ENCODE measurements at places on chromosomes 5 and 9.

GRCh38 chr9:88927510-88927909 lies 63.8 kb upstream of the S1PR3 start:
- DNase-seq: no peak

DNA sequence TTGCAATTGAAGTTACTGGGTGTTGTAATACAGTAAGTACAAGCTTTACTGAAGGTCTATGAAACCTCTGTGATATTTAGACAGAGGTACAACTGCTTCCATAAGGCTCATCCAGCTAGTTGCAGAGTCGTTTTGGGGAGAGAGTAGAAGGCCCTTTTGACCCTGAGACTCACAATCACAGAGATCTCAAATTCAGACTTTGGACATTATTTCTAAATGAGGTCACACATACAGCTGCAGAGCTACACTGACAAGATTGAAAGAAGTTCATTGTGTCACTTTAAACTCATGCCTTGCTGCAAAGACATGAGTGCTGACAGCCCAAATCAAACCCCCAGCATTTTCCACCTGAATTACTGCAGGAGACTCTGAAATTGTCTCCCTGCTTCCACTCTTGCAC lies 205.9 kb upstream of the TMEM161B start:
- DNase-seq: no peak

DNA sequence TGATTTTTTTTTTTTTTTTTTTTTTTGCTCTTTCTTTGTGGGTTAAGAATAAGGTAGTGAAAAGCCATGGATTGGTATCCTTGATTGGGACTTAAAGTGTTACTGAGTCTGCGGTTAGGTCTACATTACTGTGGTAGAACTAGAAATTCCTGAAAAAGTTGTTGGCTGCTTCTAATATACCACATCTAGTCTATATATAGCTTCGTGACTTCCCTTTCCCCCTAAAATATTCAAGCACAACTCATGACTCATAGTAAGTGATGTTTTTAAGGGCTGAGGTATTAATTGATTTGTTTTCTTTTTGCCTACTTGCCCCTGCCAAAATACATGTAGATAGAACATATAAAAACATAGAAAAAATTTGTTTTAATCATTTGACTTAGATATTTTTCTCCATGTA lies 247.6 kb downstream of the TMEM232 start:
- no peak for DNase-seq

DNA sequence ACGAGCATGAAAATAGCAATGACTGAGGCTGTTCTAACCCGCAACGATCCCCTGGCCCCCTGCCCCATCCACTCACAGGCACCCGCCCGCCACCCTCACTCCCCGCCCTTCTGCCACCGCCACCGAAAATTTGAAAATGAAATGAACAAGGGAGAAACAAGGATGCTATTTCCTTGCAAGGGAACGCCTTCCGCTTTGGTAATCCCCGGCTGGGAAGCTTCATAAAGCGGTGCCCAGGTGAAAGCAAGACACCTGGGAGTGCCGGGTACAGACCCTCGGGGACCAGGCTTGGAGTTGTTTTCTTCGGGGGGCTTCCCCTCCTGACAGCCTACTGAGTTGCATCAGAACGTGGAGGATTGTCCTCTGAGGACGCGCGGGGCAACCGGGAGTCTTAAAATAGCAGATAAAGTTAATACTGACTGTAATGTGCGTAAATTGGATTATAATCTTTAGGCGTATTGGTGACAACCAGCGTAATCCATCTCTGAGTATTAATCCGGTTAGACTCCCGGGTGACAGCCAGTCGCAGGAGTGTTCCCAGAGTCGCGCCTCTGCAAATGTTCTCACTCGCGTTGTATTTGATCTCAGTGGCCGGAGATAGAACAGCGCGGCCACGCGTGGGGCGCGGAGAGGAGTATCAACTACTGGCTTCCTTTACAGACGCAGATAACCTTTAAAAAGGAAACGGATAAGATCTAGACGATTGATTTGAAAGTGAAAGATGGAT lies 885 bp upstream of the MLLT3 start:
- peak; percentile 73 for DNase-seq

GRCh38 chr9:124660341-124660801 lies 110.7 kb downstream of the NR6A1 start:
- no peak for DNase-seq

DNA sequence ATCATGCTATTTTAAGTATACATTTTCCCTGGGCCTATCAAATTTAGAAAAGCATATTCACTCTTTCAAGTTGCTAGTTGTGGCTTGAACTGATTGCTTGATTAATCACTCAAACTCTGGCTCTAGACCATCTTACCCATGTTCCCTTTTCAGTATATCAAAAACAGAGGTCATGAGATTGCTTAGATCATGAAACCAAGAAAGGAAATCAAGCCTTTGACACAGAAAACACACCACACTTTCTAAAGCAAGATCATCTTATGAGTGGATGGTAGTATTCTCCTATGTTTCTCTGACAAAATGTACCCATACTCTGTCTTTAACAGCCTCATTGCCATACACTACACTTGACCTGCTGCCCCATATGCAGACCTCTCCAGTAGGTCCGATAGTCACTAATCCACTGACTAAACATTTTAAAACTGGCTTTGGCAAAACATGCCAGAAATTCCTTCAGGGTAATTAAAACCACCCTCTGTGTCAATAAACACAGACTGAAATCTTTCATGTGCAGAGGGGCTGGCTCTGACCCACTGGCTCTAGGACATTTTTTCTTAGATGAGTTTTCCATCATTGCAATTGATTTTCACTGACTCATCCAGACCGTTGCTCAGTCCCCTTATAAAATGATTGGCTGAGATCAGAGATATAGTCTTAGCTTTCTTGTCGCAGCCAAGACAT lies 18.2 kb downstream of the PPP2R2B start:
- no peak for DNase-seq

DNA sequence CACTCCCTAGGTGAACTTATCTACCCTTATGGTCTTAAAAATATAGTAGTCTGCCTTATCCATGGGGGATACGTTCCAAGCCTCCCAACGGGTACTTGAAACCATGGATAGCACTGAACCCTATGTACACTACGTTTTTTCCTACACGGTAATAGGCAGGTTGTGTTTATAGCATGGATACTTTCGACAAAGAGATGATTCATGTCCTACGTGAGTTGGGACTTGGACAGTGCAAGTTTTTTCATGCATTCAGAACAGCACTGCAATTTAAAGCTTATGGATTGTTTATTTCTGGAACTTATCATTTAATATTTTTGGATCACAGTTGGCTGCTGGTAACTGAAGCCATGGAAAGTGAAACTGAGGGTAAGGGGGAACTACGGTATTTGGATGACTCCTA lies 88.1 kb downstream of the CNTLN start:
- no peak for DNase-seq

- no peak for DNase-seq
Observed at GRCh38 chr9:976258-976942, at the start of gene DMRT3. TSS of gene DMRT3 (plus strand) at chr9:976655. CDS start at chr9:977002, 347 bp downstream.

DNA sequence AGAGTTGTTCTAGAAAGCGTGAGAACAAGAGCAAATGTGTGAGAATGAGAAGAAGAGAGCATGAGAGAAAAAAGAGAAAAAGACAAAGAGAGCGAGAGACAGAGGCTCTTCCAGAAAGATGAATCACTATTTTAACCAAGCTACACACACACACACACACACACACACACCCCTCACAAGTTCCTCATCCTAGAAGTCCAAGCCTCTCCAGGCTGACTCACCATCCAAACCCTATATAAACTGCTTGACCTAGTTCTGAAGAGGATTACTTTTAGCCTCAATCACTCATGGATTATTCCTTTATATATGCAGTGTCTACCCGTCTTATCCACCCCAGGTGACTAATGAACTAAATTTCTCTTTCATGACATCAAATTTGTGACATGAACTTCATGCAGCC lies 37.6 kb downstream of the C9orf57 start:
- DNase-seq: no peak

DNA sequence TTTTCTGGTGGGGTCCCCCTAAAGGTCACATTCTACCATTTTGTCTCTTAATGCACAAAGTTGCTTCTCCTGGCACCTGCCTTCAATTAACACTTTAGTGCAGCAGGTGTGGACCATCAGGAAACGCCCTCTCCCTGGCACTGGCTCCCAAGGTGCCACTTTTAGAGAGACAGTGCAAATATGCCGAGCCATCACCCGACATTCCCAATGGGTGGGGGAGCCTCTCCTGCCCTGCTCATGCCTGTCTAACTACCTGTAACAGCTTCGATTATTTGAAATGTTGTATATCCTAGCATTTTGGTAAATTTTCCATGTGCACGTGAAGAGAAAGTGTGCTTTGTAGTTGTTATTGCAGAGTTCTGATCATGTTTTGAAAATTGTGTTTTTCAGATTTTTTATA lies 13.2 kb upstream of the LRRC14B start:
- DNase-seq: no peak

All from stimulated activated naive CD4-positive, alpha-beta T cell (primary cell).